Stimulated activated CD8-positive, alpha-beta memory T cell treated with anti-CD3 and anti-CD28 coated beads, Interleukin-15, amount 100 ng/mL, for 24 hours (primary cell): ENCODE measurements at places on chromosomes 12 and 14.

DNA sequence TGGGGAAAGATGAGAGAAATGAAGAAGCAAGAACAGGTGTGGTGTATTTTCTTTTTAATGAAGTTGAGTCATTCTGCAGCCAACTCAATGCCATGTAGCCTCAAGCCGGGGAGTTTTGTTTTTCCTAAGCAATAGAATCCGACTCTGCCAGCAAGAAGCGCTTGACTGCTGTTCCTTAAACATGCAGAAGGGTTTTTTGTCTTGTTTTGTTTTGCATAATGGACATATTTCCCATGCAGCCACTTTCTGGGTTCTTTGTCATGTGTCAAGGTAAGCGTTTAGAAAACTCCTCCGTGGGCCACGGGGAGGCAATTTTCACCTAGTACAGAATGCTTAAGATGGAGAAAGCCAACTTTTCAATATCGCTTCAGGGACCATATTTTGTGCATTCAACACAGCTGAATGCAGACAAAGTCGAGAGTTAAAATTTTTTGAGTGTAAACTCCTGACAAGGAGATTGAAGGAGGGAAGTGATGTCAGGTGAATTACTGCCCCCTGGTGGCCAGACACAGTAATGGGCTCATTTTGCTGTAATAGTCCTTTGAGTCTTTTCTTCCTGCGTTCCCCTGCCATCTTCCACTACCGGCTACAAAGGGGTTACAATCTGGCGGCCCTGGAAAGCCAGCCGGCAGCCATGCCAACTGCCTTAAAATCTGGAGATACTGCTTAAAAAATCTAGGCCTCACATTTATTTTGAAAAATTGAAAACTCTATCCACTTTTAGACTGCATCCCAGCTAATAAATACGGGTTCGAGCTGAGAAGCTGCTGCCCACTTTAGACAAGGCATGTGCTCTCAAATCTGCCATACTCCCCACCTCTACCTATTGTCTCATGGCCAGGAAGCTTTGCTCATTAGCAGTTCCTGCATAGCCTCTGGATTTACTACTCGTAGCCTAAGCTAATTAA is 3.2 kb upstream of the FICD start:
- peak; percentile 47 for DNase-seq

DNA sequence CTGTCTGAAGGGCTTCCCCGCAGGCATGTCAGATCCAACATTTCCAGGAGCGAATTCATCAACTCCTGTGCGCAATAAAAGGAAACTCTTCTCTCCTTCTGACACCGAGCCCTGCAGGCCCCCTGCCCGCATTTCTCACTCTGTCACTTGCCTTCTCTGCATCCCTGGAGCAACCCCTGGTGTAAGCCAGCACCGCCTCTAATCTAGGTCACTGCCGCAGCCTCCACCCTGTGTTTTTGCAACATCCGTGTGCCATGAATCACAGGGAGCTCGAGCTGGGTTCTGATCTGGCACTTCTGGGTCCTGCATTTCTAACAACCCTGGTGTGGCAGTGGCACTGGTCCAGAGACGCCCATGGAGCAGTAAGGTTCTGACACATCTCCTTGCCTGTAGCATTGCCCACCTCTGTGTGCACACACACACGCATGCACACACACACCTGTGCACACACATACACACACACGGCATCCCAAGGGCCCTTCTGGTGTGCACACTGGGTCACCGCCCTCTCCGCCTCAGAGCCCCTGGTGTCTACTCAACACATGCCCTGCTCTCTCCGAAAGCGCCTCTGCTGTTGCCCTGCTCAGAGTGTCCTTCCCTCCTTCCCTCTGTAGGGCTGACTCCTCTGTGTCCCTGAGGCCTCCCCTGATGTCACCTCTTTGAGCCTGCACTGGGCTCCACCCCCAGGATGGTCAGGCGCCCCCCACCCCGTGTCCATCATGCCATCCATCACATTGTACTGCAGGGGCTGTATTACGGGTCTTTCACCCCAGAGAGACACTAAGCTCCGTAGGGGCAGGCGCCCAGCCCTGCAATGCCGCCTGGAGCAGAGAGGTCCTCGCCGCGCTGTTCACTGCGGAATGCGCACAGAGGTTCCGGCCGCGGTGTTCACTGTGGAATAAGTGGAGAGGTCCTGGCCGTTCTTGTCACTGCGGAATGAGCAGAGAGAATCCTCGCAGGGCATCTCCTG is 111.4 kb upstream of the SFSWAP start:
- DNase-seq, result no peak

GRCh38 chr12:109264095-109264942 is 44.8 kb downstream of the FOXN4 start:
- peak; percentile 14 for DNase-seq

GRCh38 chr14:73133795-73134194 is 2.5 kb upstream of the PSEN1 start:
- DNase-seq, result no peak

GRCh38 chr12:14395074-14395778 is 29.7 kb downstream of the ATF7IP start:
- DNase-seq, result no peak

DNA sequence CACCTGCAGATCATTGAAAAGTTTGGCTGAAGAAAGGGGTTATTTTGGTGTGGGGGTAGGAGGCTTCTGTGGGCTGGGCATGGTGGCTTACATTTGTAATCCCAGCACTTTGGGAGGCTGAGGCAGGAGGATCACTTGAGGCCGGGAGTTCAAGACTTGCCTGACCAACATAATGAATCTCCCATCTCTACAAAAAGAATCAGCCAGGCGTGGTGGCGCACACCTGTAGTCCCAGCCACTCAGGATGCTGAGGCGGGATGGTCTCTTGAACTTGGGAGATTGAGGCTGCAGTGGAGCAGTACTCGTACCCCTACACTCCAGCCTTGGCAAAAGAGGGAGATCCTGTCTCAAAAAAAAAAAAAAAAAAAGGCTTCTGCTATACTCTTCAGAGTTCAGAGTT is 7.0 kb downstream of the DDIT3 start:
- DNase-seq, result no peak

DNA sequence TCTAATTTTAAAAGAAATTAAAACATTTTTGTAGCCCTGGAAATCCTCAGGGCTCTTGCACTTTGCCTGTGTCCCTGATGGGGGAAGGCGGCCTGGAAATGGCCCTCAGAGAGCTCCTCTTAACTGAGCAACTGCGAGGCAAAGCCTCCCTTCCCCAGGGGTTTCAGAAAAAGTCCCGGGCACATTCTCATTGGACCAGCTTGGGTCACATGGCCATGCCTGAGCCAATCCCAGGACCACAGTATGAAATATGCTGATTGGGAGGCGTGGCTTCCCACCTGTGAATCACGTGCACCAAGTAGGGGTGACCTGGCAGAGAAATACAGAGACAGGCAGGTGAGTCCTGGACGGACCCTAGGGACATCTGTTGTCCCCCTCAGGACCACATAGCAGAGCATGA is 90.4 kb upstream of the SFSWAP start:
- DNase-seq, result no peak

- no peak for DNase-seq
These were observed 140.3 kb downstream of the SLC38A6 start for GRCh38 chr14:61121355-61121787.

GRCh38 chr14:34331728-34332623 is 130.1 kb downstream of the SPTSSA start:
- DNase-seq, result peak; percentile 35

- no peak for DNase-seq
These were observed 267.7 kb downstream of the RPAP3 start for GRCh38 chr12:47438175-47438574.

- DNase-seq, result no peak
These were observed 48.1 kb upstream of the BICDL1 start for GRCh38 chr12:119940897-119941296.

GRCh38 chr12:48197971-48198671 is 5.0 kb downstream of the OR10AD1 start:
- peak; percentile 70 for DNase-seq

GRCh38 chr12:53935383-53936341 is 3.0 kb upstream of the HOXC13 start:
- DNase-seq, result no peak

- no peak for DNase-seq
These were observed 150.9 kb downstream of the EGLN3 start for GRCh38 chr14:33799705-33800570.

- no peak for DNase-seq
These were observed 239.3 kb downstream of the RMST start for GRCh38 chr12:97701901-97702300.

DNA sequence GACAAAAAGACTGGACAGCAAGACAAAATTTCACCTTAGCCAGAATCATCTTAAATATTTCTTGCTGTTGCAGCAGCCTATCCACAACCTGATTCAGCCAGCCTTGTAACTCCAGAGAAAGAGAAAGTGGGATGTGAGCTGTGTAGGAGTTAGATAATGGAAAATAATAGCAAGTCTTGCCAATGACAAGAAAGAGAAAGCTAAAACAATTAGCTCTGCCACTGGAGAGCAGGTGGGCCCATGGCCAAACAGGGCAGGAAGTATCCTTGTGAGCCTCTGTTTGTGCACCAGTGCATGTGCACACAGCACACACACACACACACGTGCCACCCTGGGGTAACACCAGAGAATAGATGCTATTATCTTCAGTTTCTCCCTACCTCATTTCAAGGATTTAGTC is 106.0 kb upstream of the CCDC196 start:
- no peak for DNase-seq

DNA sequence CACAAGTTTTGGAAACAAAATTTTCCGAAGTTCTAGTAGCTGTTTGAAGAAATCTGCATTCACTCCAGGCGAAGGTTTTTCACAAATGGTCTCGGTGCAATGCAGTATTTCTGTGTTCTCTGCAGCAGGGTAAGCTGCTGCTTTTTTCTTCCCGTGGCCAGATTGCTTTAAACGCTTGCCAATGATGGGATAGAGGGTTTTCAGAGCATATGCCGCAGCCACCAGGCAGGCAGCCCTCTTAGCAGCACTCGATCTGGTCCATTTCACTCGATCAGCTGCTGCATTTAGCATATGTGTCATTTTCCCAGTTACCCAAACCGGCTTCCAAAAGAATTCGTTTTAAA is 315 bp downstream of the ABCD2 start:
- DNase-seq, result no peak

DNA sequence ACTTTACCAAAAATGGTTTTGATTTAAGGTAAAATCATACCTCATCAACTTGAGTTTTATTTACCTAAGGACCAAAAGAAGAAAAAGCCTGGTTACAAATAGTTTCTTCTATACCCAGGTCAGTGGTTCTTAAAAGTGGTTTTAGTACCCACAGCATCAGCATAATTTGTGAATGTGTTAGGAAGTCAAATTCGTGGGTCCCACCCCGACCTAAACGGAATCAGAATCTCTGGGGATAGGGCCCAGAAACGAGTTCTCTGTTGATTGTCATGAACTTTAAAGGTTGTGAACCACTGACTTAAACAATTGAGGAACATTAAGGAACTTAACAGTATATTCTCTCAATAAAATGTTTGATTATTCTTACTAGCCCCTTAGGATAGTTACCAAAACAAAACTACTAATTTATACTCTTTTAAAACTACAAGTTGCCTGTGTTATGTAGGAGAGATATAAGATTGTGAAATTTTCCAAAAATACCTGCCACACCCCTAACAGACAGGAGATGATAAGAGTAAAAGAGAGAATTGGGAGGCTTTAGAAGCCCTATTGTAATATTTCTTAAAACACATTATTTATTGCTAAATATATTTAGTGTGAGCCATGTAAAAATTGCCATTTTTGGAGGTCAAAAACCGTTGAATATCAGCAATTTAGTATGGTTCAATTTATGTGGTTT is 669 bp upstream of the SLC25A21 start:
- no peak for DNase-seq

DNA sequence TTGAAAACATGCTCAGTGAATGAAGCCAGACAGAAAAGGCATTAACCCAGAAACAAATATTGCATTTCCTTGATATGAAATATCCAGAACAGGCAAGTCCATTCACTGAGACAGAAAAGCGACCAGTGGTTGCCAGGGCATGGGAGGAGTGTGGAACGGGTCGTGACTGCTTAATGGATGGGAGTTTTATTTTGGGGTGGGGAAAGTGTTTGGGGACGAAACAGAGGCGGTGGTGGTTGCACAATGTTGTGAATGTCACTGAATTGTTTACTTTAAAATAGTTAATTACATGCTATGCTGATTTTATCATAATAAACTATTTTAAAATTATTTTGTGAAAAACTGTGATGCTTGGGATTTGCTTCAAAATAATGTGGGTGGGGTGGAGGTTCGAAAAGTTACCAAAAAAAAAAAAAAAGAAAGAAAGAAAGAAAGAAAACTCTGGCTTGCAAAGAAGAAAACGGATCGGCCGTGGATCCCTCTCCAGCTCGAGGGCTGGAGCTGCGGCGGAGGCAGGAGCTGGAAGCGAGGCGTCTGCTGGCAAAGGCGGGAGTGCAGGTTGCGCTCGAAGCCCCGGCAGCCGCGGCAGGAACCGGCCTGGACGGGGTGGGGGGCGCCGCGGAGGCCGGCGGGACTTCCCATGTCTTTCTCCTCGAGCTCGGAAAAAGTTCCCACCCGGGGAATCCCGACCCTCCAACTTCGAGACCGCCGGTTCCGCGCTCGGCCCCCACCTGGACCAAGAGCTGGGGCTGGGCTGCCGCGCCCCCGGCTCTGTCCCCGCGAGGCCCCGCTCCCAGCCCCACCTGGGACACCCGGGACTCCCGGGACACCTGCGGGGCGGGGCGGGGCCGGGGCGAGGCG is 524 bp upstream of the P2RX2 start:
- DNase-seq, result no peak

DNA sequence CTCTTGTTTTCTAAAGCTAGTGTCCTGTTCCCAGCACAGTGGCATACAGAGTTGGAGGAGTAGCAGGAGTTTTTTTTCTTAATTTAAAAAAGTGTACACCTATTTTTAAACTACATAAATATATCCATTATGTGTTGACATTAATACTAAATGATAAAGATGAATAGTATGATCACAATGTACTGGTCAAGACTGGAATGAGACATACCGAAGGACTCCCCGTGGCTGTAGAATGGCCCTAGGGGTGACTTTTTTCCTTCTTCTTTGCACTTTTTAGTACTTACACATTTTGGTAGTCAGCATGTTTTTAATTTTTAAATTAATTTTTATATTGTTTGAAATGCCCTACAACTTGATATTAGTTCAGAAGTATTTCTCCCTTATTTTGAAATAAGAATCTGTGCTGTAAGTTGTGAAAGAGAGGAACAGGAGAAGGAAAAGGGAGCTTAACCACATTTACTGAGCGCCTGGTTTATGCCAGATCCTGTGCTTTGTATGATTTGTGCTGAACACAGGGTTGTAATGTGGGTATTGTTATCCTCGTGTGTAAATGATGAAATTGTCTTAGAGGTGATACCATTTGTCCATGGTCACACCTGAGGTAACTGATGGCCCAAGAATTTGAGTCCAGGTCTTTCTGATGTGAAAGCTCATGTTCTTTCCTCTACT is 136.5 kb downstream of the TGFB3 start:
- no peak for DNase-seq

- DNase-seq, result no peak
These were observed 130.6 kb downstream of the KTN1 start for GRCh38 chr14:55710506-55711041.

DNA sequence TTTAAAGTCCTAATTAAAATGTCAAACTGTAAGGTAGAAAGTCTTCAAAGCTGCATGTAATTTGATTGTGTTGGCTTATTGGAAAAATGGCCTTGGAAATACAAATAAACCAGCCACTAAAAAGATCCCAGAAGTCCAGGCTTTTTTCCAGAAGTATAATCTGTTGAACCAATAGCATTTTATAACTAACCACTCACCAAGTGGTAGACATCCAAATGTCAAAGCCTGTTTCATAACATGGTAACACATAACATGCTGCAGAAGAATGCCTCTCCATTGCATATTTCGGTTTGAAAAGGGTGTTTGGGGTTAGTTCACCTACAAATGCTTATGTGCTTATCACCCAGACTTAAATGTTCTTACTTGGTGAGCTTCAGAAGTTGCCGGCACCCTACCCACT is 183.7 kb upstream of the DIO2 start:
- no peak for DNase-seq
